NK-92 treated with Interleukin-12 subunit alpha and Interleukin-12 subunit beta, amount 100 ng/mL, for 24 hours (cell line): ENCODE measurements at places on chromosomes 1 and 21.

GRCh38 chr1:9711466-9712020, 60.0 kb downstream of the PIK3CD start:
- DNase-seq, result no peak

DNA sequence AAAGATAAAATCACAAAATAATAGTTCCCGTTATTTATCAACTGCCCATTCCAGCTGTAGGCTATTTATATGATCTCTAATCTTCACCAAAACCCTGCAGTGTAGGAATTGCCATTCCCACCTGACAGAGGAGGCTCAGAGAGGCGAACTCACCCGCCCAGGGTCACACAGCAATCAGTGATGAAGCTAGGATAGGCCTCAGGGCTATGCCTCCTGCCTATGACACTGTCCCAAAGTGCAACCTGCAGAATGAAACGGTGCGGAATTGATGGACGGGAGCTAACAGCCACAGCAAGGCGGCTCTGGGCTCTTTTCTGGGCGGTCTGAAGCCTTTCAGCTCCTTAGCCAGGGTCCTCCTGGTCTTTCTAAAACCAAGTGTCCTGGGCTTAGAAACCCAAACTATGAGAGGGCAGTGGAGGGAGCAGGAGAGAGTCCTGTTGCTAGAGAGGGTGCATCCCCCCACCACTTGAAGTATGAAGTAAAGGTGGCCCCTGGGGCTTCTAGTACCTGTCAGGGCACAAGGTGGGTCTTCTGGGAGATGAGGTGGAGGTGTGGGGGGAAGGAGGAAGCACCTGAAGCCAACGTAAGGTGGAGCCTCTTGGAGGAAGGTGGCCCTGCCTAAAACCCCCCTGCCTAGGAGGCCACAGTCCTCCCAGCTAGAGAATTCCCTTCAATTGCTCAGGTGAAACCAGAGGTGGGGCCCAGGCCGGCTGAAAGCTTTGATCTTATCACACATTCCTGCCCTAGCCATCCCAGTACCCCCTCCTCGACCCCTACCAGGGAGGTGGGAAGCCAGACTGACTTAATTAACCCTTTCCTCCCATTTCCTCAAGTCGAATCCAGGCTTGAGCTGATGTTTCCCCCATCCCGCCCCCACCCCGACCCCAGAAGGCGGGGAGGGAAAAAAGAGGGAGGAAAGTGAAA, 14.8 kb downstream of the HSPG2 start:
- DNase-seq, result no peak

DNA sequence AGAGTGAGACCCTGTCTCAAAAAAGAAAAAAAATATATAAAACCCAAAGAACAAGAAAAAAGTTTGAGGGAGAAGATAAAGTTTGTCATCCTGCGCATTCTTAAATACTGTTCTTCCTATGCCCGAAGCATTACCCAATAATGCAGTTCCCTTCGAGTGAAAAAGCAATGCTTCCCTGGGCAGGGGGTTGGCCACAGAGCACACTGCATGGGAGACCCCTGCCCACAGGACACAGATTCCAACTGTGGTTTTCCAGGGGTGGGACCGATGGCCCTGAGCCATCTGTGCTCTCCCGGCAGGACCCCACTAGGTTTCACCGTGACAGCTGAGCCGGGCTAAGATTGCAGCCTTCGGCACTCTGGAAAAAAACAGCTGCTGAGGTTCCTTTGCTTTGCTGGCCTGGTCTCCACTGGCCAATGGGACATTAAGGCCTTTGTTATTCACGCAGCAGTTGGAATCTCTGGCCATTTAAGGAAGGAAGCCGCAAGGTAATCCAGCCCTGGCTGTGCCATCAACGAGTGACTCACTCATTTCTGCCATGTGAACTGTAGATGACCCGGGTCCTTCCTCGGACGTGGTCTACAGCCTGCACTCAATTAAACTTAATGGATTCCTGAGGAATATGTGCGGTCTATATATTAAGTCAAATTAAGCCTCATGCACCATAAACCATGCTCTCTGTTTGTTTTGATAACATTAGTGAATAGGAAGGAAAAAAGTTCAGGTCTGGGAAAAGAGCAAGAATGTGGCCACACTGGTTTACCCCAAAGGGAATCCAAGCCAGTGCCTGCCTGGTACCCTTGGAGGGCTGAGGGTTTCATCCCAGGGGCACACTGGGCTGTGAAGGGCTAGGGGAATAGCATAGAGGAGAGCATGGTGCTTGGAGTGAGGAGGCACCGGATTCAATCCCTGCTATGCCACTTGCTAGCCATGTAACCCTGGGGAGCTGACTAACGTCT, 163.2 kb downstream of the ZBTB18 start:
- no peak for DNase-seq

GRCh38 chr1:162904579-162904978, 43.6 kb upstream of the CCDC190 start:
- no peak for DNase-seq

- no peak for DNase-seq
Observed at GRCh38 chr1:25439287-25439686, 8.6 kb downstream of the MACO1 start.

DNA sequence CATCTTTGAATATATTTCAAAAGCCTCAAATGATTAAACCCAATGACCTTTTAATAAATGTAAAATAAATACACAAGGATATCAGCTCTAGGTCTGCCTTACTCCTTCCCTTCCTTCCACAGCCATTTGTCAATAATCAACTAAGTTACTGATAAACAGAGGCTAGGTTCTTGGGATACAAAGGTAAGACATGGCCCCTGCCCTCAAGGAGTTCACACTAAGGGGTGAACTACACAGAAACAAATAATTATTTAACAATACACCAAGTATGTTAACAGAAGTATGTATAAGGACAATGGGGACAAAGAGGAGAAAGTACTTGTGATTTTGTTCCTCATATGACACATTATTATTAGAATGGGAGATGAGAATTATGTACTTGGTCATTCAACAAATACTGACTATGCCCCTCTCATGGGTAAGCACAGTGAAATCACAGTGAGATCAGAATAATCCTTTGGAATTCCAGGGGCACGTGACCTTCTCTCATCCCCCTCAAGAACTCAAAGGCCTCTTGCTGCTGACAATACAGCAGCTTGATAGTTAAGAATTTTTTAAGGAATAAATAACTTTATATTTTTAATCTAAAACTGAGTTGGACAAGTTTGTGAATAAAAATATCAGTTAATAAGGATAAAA, 40.2 kb downstream of the ATP1B1 start:
- no peak for DNase-seq

DNA sequence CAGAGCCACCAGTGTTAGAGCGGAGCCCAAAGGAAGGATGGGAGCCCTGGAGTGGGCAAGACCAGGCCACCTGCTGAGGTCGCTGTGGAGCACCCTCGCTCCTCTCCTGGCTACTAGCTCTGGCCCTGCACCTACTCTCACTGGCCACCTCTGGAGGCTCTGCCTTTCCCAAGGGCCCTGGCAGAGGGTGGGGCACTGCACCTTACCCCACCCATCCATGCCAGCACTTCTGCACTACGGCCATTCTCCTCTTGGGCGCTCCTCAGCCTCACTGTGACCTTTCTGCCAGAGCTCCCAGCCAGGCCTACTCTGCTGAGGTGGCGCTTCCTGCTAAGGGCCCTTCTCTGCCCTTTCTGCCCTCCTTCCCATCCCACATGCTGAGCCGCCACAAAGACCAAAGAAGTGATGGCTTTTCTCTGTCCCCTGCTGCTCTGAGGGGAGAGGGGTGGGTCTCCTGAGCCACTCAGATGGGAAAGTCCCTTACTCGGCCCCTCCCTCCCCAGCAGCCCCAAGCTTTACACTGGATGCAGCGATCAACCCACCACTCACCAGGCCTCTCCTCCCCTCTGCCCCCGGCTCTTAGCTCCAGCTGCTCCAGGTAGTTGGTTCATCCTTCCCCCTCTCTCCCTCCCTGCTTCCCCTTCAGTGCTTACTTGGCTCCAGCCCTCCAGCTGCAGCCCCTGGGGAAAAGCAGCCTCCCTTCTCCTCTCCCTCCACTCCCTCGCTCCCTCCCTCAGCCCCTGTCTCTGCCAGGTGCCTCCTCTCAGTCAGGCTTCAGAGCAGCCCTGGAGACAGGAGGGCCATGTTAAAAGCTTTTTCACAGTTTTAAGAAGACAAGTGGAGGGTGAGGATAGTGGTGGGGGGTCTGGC, 14.8 kb upstream of the TMEM222 start:
- DNase-seq, result no peak

DNA sequence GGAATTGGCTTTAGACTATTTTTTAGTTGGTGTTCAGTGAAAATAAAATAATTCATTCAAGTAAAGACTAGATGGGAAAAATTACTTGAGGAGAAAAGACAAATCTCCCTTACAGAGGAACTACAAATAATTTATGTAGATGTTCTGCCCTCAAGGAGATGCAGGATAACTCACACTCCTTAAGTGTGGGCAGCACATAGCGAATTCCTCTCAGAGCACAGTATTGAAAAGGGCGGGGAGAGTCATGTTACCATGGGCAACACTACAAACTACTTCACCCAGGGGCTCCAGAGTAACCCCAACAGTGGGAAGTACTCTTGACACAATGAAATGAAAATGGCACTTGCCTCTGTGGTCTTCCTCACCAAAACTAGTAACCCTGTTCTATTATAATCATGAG, 20.6 kb upstream of the LAMC2 start:
- DNase-seq, result no peak

- no peak for DNase-seq
Observed at GRCh38 chr21:31509194-31510017, 150.1 kb upstream of the SOD1 start.

DNA sequence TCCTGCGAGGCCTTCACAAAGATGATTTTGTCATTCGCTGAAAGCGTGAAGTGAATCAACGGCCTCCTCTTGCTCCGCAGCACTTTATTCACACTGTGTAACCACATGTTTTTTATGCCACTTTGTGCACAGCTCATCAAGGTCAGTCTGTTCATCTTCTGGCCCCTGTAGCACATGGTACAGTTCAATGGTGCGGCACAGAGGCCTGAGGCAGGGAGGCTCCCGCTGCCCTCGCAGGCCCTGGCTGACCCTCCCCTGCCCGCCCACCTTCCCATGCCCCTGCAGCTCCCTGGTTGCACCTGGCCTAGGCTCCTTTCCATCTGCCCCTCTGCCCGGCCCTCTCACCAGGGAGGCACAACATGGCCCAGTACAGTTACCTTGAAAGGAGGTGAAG, 87.5 kb downstream of the CD247 start:
- no peak for DNase-seq

- DNase-seq, result no peak
Observed at GRCh38 chr1:35611655-35612054, 29.7 kb downstream of the PSMB2 start.
